PC-3 (cell line): ENCODE measurements at places on chromosomes 3 and 15. TPM values are rescaled to one million over a fixed set of nuclear protein-coding genes. Genes with fewer than 3 reads are reported as not detected.

The PSMD6 gene
- 73.2 and 80.7 TPM in 2 replicates for total RNA-seq

The PFKFB4 gene
- 33.5 and 35.2 TPM in 2 replicates for total RNA-seq

The KLHL40 gene
- total RNA-seq, result not detected in 2 replicates

The ANKRD63 gene
- 1.2 and 1.4 TPM in 2 replicates for total RNA-seq

The PLSCR5 gene
- not detected in 2 replicates for total RNA-seq

The FBLN2 gene
- 0.11 and 2.1 TPM in 2 replicates for total RNA-seq

The ITIH4 gene
- total RNA-seq, result 0.80 TPM in 1 of 2 replicates, not detected in the other

The IL12A gene
- total RNA-seq, result 6.5 and 8.3 TPM in 2 replicates

The CLDN18 gene
- total RNA-seq, result not detected in 2 replicates
